Colonic mucosa (tissue), 4 donors: ENCODE measurements at places on chromosomes 6 and 20. TPM values are rescaled to one million over a fixed set of nuclear protein-coding genes. Genes with fewer than 3 reads are reported as not detected.

DNA sequence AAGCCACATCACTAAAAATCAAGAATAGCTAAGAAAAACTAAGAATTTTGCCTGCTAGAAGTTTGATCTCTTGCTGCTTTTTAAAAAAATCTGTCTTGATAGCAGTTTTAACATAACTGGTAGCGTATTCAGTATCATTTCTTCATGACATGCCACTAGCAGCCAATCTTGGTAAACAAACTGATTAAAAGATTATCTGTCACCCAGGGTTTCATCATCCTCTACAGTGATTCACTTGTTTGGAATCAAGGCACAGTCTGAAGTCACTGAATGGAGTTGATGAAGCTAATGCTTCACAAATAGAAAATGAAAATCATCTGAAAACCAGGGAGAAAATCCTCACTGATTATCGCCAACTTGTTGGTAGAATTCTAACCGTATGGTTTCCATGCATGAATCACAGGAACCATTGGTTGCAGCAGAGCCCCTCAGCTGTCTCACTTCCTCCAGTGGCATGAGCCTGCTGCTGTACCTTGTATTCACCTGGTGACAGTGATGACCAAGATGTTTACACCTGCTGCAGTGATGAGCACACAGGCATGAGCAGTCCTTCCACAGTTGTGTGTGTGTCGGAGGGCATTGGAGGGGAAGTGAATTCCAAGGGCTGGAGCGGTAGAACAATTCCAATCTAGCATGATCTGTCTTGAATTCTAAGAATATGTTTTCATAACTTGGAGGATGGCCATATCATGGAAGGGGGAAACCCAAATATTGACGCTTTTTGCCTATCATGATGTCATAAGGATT, 275.0 kb downstream of the KHDC1L start:
- no peak for DNase-seq
- H3K27ac ChIP-seq: no peak overlapping the region
- no peaks in the 10 kb centered on the region for H3K27me3 ChIP-seq

GRCh38 chr6:132520953-132521352, 8.0 kb upstream of the STX7 start:
- H3K27ac ChIP-seq: no peak overlapping the region
- H3K4me3 ChIP-seq: no peak overlapping the region
- H3K4me1 ChIP-seq: no peaks in the 10 kb centered on the region

Gene PPARD
- total RNA-seq: 38.1 TPM

DNA sequence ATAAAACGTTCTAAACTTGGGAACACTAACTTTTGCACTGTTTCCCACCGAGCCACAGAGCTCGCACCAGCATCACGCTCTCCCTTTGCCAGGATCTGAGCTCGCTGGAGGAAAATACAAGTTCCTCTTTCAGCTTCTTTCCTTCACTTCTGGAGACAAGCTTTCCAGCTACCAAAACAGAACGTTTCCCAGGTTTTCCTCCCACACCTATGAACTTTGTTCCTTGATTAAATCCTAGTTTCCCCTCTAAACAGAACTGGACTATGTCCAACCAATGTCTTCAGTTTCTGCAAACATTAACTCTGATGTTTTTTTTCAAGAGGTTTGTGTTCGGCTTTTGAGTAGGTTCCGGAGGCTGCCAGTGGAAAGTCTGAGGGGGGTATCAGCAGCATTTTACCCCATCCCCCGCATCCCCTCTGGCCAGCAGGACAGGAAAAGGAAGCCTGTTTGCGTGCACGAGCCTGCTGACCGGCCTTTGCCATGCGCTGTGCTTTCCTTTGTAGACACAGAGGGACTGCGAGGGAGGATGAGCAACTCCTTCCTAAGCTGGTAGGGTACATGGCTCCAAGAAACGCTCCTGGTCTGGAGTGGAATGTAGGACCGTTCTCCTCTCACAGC, 135.5 kb downstream of the LY86 start:
- DNase-seq: peak; percentile 65
- peak overlapping the region; percentile 30 for H3K4me3 ChIP-seq
- H3K36me3 ChIP-seq: no peaks in the 10 kb centered on the region
- peaks cover 21% of the 10 kb centered on the region for H3K4me1 ChIP-seq
- peak overlapping the region; percentile 96 for H3K27ac ChIP-seq

GRCh38 chr6:5968817-5969734, 37.6 kb downstream of the NRN1 start:
- H3K36me3 ChIP-seq: no peaks in the 10 kb centered on the region
- H3K27ac ChIP-seq: no peak overlapping the region
- H3K4me1 ChIP-seq: no peaks in the 10 kb centered on the region
- no peaks in the 10 kb centered on the region for H3K27me3 ChIP-seq
- DNase-seq: no peak

Gene SLC26A8
- total RNA-seq: 0.27 TPM
